HFFc6 (cell line): ENCODE measurements at places on chromosomes 2 and 18. TPM values are rescaled to one million over a fixed set of nuclear protein-coding genes. Genes with fewer than 3 reads are reported as not detected.

COPS8 gene
- 101 to 109 TPM (median 101 TPM) in 3 replicates for total RNA-seq

RUFY4 gene
- not detected in 2 replicates for total RNA-seq

DNER gene
- 2.7 TPM in 1 of 2 replicates, not detected in the other for total RNA-seq

CARF gene
- total RNA-seq = 2.7 to 4.0 TPM (median 3.4 TPM) in 3 replicates

VSNL1 gene
- total RNA-seq = not detected in 3 replicates

ABCG5 gene
- total RNA-seq = not detected in 3 replicates

TMEM247 gene
- not detected in 3 replicates for total RNA-seq

DNA sequence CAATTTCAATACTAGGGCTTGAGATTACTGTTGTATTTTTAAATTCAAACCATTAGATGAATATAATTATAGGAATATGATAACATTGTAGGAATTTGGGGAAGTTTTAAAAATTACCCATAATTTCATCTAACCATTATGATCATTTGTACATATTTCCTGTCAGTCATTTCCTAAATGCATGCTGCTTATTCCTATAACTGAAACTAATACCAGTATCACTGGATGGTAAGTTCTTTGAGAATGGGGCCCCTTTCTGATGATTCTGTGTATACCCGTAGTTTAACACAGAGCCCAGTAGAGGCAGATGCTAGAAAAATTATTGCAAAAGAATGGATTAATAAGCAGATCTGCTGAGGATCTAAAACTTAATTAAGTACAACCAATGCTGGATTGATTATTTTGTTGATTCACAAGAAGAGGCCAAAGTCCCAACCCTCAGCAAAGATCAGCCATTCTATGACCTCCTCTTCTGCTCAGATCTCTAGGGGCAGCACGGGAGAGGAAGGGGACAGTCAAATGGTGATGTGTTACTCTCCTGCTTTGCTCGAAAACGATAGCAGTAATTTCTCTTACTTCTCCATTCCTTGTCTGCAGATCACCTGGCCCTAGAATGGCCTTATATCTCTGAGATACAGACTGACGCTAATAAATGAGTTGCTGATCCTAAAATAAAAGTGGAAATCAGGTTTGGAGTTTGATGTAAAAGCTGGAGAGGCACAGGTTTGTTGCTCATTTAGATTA lies 69.5 kb upstream of the PELI1 start:
- peaks cover 12% of the 10 kb centered on the region for H3K27me3 ChIP-seq
- H3K4me1 ChIP-seq = no peaks in the 10 kb centered on the region
- no peak overlapping the region for H3K4me3 ChIP-seq
- H3K36me3 ChIP-seq = no peaks in the 10 kb centered on the region
- DNase-seq = no peak
- no peak overlapping the region for H3K27ac ChIP-seq

DNA sequence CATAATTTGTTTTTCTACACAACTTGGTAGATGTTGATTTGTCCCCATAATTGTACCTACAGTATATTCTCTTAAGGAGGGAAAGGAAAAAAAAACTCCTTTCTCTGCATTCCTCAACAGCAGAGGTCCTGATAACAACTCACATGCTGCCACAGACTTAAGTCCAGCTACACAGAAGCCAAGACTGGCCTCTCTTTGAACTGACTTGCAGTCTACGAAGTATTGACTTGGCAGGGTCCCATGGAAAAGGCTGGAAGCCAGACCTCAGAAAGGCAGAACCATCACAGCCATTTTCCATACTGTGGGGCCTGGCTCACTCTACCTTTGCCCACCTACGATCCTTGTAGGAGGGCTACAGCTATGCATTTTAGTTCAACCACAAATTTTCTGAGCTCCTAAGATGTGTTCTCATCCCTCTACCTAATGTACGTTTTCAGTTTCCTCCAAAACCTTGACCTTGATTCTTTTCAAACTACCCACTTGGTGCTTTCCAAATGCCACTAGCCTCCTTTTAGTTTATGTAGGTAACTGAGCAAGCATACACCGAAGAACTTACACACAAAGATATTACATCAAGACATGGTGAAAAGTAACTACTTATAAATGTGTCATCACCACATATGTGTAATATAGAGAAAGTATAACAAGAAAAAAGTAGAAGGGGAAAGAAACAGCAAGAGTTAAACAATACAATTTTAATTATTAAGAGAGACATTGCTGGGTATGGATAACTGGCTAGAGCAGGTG lies 12.2 kb downstream of the LONRF2 start:
- H3K27me3 ChIP-seq = peaks cover 8% of the 10 kb centered on the region
- no peak overlapping the region for H3K27ac ChIP-seq
- no peak for DNase-seq

DNA sequence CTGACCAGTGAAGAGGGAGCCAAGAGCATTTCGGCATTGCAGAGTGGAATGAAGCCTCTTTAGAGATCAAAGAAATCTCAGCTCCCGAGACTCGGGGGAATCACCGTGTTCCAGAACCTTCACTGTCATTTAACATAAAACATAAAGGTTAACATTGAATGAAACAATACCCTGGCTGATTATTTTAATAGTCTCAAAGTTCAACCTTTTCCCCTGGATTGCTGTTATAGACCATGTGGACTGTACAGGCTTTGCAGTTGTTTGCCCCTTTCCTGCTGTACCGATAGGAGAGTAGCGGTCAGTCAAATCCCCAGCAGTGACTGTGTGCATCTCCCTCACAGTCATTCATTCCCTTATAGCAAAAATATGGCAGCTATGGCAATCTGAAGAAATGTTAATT lies 48.4 kb downstream of the POU3F3 start:
- DNase-seq = no peak
- H3K27me3 ChIP-seq = no peaks in the 10 kb centered on the region
- H3K4me1 ChIP-seq = no peaks in the 10 kb centered on the region
- H3K4me3 ChIP-seq = no peak overlapping the region

GRCh38 chr2:16568998-16569784 lies 96.4 kb downstream of the CYRIA start:
- H3K27ac ChIP-seq = no peak overlapping the region
- no peaks in the 10 kb centered on the region for H3K27me3 ChIP-seq
- no peak overlapping the region for H3K4me3 ChIP-seq
- no peaks in the 10 kb centered on the region for H3K4me1 ChIP-seq
- no peak for DNase-seq

GRCh38 chr18:3411327-3411726 lies 38.6 kb upstream of the TGIF1 start:
- peaks cover 5% of the 10 kb centered on the region; the same call in 1 of the 2 replicates for H3K4me1 ChIP-seq
- H3K4me3 ChIP-seq = no peak overlapping the region
- H3K27me3 ChIP-seq = peaks cover 27% of the 10 kb centered on the region
- DNase-seq = no peak

- no peaks in the 10 kb centered on the region for H3K36me3 ChIP-seq
- no peak overlapping the region for H3K27ac ChIP-seq
- H3K4me3 ChIP-seq = no peak overlapping the region
- no peaks in the 10 kb centered on the region for H3K4me1 ChIP-seq
These were observed 78.0 kb downstream of the NDUFA10 start for GRCh38 chr2:239946864-239947728.

GRCh38 chr2:129782633-129782990 lies 196.9 kb upstream of the RAB6C start:
- peaks cover 3% of the 10 kb centered on the region; the same call in 1 of the 2 replicates for H3K27me3 ChIP-seq
- H3K27ac ChIP-seq = no peak overlapping the region
- H3K4me3 ChIP-seq = no peak overlapping the region
- H3K36me3 ChIP-seq = no peaks in the 10 kb centered on the region
- no peak for DNase-seq
- no peaks in the 10 kb centered on the region for H3K4me1 ChIP-seq

DNA sequence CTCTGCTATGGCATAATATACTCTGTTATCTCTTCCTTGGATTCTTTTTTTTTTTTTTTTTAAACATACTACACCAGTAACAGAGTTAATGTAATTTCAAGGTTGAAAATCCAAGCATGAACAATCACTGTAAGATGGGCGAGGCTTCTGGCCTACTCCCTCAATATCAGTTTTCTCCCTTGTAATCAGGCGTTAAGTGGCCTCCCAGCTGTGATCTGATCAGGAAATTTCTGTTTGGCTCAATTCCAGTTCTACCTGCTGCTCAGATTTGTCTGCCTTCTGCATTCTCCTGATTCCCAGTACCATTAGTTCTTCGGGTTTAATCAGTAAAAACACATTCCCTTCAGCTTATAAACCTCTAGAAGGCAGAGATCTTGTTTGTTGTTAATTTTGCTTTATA lies 18.6 kb downstream of the PRKD3 start:
- no peak overlapping the region for H3K4me3 ChIP-seq
- no peak for DNase-seq
- H3K4me1 ChIP-seq = peaks cover 38% of the 10 kb centered on the region
- peaks cover 18% of the 10 kb centered on the region for H3K36me3 ChIP-seq
- H3K27me3 ChIP-seq = no peaks in the 10 kb centered on the region

GRCh38 chr18:12998332-12999060 lies 7.3 kb downstream of the CEP192 start:
- H3K4me3 ChIP-seq = no peak overlapping the region
- no peaks in the 10 kb centered on the region for H3K36me3 ChIP-seq
- H3K27ac ChIP-seq = no peak overlapping the region
- H3K27me3 ChIP-seq = no peaks in the 10 kb centered on the region
- no peak for DNase-seq

DNA sequence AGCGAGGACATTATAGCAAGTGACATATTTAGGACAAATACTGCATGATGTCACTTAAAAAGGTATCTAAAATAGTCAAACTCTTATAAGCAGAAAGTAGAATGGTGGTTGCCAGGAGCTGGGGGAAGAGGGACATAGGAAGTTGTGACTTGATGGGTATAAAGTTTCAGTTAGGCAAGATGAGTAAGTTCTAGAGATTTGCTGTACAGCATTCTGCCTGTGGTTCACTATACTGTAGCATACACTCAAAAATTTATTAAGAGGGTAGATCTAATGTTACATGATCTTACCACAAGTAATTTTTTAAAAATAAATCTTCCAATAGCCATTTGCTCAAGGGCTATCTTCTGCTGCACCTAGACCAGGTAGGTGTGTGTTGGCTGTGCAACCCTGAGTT lies 78.1 kb upstream of the NPAS2 start:
- peaks cover 57% of the 10 kb centered on the region for H3K4me1 ChIP-seq
- H3K27ac ChIP-seq = peak overlapping the region; percentile 99
- H3K36me3 ChIP-seq = no peaks in the 10 kb centered on the region
- H3K27me3 ChIP-seq = peaks cover 4% of the 10 kb centered on the region
- H3K4me3 ChIP-seq = peak overlapping the region; percentile 83
